ENCODE measurements at places on chromosomes 4 and X.

DNA sequence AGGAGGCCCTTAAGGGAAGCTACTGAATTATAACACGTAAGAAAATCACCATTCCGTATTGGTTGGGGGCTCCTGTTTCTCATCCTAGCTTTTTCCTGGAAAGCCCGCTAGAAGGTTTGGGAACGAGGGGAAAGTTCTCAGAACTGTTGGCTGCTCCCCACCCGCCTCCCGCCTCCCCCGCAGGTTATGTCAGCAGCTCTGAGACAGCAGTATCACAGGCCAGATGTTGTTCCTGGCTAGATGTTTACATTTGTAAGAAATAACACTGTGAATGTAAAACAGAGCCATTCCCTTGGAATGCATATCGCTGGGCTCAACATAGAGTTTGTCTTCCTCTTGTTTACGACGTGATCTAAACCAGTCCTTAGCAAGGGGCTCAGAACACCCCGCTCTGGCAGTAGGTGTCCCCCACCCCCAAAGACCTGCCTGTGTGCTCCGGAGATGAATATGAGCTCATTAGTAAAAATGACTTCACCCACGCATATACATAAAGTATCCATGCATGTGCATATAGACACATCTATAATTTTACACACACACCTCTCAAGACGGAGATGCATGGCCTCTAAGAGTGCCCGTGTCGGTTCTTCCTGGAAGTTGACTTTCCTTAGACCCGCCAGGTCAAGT is 6.9 kb upstream of the MSANTD1 start:
- DNase-seq: no peak

DNA sequence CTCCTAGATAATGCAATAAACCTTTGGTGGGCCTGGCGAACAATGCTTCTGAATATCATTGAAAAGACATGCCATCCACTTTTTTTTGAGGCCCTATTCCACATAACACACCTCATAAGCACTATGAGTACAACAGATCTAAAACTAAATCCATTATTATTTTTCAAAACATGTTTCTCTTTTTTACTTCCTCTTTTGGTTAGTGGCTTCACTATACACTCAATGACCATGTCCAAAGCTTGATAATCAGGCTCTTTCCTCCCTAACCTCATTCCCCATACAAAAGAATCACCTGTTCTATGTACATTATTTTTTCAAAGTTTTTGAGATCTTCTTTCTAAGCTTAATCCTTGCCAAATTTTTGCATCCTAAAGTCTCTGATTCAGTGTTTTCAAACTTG is 20.4 kb upstream of the NPY2R start:
- no peak for DNase-seq

DNA sequence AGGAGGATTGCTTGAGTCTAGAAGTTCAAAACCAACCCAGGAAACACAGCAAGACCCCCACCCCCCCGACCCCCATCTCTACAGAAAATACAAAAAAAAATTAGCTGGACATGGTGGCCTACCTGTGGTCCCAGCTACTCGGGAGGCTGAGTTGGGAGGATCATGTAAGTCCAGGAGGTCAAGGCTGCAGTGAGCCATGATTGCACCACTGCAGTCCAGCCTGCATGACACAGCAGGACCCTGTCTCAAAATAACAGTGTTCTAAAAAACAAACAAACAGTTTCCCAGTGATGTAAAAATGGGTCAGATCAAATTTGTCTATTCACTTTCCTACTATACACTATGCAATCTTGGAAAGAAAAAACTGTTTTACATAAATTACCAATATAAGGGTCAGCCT is 2.0 kb upstream of the CBR4 start:
- DNase-seq: no peak

DNA sequence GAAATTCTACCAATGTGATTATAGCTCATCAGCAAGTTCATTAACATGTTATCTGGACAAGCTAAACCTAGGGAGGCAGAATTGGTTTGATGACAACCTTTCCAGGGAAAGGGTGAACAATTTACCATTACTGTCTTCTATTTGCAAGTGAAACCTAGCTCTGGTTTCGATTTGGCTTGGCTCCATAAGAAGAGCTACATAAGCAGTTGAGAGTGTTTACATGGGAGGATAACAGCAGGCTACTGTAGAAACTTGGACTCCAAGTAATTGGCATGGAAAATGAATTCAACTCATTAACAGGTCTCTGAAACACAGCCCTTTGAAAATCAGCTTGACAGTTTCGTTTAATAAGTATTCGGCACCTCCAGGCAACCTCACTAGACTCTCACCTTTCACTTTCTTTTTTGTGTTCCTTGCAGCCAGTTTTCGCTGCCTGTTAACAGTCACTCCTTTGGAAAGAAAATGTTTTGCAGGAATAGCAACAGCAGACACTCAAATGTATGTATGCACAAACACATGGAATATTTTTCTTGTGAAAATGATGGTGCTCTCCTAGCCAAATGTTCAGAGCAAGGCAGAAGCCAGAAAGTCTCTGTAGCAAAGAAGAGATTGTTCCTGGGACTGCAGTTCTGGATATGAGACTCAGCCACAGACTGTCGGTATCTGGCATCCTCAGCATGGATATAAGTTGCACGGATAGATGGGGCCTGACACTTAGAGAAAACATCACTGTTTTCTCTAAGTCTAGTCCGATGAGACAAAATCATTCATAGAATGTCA is 27.5 kb downstream of the POU3F4 start:
- no peak for DNase-seq

DNA sequence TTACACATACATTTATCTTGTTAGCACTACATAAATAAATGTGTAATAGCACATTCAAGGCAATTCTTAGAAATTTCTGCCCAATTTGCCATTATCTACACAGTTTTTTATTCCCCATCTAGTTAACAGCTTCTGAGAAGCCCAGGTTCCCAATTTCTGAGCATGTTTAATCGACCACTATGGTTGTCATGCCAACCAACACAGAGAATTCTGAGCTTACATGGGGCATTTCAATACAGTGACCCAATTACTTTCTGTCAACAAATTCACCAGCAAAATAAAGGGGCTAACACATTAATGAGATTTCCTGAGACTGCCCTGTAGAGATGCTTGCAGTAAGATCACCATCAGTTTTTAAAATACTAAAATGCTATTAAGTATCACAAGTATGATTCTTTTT is 22.0 kb downstream of the GPM6A start:
- no peak for DNase-seq
